ENCODE measurements at places on chromosomes 1 and 21. TPM values are rescaled to one million over a fixed set of nuclear protein-coding genes. Genes with fewer than 3 reads are reported as not detected.

FCRL1 gene
- total RNA-seq: 0.23 TPM

SLFNL1 gene
- total RNA-seq: 0.92 TPM

RPTN gene
- not detected for total RNA-seq

OR2T11 gene
- not detected for total RNA-seq

FMO2 gene
- 1.2 TPM for total RNA-seq

TPTE gene
- total RNA-seq: not detected

FCAMR gene
- total RNA-seq: not detected

FLG2 gene
- total RNA-seq: not detected
